T47D (cell line): ENCODE measurements at places on chromosomes 1 and 21.

GRCh38 chr1:59560807-59561450 lies 253.8 kb upstream of the HOOK1 start:
- no peak for DNase-seq

- no peak for DNase-seq
These were observed 651 bp downstream of the PDE4B start for GRCh38 chr1:65793359-65793732.

GRCh38 chr1:51534447-51534846 lies 15.4 kb upstream of the EPS15 start:
- no peak for DNase-seq

DNA sequence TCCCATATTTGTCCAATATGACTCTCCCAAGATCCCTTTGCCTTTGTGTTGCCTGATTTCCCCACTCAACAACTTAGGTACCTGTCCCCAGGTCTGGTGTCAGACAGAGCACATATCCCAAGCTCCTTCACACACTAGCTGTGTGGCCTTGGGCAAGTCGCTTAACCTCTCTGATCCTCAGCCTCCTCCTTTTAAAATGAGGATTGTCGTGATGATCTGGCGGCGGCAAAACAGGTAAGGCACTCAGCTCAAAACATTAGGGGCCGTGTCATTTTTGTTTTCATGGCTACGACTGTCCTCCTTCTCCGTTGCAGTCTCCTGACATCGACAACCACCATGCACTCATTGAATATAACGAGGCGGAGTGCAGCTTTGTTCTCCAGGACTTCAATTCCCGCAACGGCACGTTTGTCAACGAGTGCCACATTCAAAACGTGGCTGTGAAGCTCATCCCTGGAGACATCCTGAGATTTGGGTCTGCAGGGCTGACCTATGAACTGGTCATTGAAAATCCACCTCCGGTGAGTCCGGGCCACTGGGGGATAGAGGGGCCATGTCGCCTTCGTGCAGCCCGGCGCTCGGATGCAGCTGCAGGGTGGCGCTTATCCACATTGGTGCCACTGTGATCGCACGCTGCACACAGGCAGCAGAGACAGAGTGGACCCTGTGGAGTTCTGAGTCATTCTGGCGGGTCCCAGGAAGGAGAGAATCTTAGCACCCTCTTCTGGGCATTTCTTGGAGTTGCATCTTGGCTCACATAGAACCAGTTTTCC lies 25.2 kb downstream of the FHAD1 start:
- peak; percentile 14 for DNase-seq

DNA sequence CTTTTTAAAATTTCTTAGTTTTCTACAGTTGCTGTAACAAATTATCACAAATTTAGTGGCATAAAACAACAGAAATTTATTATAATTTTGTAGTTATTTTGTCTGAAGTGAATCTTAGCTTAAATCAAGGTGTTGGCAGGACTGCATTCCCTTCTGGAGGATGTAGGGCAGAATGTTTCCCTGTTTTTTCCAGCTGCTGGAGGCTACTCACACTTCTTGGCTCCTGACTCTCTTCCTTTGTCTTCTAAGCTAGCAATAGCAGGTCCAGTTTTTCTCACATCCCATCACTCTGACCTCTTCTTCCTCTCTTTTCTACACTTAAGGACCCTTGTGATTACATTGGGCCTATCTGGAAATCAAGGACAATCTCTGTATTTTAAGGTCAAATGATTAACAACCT lies 84.1 kb downstream of the PKN2 start:
- DNase-seq = no peak

GRCh38 chr1:85334962-85335361 lies 58.5 kb upstream of the BCL10 start:
- DNase-seq = no peak

GRCh38 chr1:196367838-196368237 lies 240.4 kb downstream of the KCNT2 start:
- no peak for DNase-seq

DNA sequence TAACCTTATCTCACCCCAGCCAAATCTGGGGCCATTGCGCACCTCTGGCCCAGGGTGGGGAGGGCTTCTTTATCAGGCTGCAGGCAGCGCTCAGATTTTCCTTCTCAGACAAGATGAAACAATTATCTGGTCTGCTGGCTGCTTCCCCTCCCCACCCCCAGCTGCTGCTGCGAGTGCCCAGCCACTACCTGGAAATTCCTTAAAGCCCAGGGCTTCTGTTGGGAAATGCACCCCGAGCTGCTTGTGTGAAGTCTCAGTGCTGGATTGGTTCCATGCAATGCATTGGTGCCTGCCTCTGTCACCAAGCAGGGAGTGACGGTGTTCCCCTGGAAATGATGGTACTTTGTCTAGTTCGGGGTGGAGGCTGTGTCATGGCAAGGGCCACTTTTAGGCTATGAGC lies 18.5 kb upstream of the ACTL8 start:
- DNase-seq = no peak

GRCh38 chr1:174197088-174197487 lies 37.8 kb downstream of the RABGAP1L start:
- DNase-seq = no peak

GRCh38 chr1:8276932-8277331 lies 41.0 kb upstream of the SLC45A1 start:
- no peak for DNase-seq

- no peak for DNase-seq
These were observed 157.7 kb downstream of the SLC35F3 start for GRCh38 chr1:234062166-234062565.

DNA sequence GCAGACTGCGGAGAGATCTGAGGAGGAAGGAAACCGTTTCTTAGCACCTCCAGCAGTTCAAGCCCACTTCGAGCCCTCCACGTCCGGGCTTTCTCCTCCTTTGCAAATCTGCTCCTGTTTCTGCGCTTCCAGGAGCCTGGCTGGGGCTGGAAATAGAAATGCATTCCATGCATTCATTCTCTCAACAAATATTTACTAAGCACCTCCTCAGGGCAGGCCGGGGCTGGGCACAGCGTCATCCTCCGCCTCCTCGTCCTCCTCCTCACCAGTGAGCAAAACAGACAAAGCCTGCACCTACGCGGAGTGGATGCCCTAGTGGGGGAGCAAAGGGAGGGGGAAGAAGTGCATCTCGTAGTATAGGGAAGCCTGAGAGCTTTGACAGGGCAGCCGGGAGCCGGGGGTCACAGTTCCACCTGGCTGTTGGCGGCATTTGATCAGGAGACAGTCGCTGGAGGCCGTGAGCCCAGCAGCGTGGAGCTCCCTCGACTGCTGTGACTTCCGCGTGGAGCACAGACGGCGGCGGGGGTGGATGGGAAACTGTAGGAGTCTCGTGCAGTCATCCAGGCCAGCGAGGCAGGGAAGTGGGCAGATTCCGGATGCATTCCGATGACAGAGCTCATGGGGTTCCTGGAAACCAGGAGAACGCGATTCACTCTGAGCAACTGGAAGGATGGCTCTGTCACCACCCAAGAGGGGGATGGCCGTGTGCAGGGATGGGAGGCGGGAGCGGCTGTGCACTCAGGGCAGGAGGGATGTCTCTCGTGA lies 93.5 kb downstream of the SIK1 start:
- peak; percentile 95 for DNase-seq
